ENCODE measurements at places on chromosomes 5 and 9.

DNA sequence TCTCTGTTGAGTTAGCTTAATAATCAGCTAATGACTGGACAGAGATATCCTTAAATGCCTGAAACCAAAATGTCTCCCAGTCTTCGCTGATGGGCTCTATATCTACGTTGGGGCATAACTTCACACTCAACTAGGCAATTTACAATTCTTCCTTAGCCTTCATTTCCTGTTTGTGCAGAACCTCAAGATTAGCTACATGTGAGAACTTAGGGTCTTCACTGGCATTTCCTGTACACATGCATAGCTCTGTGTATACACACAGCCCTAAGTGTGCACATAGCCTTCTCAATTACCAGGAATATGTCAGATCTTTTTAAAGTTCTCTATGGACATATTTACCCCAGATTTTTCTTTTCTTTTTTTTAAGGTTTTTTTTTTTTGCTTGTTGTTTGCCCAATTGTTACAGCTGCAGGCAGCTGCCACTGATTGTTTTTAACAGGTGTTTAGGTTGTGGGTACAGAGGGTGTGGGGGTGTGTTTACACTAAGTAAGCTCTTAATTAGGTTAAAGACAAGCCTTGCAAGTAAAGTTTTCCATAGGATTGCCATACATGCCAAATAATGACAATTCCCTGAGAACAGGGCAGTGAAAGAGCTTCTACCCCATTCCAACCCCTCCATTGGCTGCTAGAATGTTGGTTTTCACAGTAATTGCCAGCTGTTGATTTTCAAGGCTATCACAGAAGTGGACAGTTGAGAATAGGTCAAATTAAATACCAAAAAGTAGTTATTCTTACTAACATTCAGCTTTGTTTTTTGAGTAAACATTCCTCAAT is 441.0 kb downstream of the TLE4 start:
- peak; percentile 80 for DNase-seq

- DNase-seq: no peak
Measured at GRCh38 chr9:112093147-112093869, 81.8 kb downstream of the SUSD1 start.

DNA sequence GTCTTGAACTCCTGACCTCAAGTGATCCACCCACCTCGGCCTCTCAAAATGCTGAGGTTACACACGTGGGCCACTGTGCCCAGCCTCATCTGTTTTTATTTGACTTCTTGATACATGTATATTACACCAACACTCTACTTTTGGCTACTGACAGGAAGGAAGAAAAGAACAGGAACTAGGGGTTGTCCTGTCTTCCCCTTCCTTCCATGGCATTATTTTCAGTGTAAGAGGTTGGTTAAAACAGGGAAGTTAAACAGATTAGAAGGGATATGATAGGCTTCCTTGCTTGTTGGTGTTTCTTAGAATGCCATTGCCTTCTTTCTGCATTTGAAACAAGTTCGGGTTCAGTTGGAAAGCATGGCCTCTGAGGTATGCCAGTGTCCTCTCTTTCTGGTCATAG is 312.8 kb downstream of the NDUFS4 start:
- no peak for DNase-seq

GRCh38 chr9:134564431-134565170 is 77.0 kb upstream of the COL5A1 start:
- DNase-seq: peak; percentile 51

DNA sequence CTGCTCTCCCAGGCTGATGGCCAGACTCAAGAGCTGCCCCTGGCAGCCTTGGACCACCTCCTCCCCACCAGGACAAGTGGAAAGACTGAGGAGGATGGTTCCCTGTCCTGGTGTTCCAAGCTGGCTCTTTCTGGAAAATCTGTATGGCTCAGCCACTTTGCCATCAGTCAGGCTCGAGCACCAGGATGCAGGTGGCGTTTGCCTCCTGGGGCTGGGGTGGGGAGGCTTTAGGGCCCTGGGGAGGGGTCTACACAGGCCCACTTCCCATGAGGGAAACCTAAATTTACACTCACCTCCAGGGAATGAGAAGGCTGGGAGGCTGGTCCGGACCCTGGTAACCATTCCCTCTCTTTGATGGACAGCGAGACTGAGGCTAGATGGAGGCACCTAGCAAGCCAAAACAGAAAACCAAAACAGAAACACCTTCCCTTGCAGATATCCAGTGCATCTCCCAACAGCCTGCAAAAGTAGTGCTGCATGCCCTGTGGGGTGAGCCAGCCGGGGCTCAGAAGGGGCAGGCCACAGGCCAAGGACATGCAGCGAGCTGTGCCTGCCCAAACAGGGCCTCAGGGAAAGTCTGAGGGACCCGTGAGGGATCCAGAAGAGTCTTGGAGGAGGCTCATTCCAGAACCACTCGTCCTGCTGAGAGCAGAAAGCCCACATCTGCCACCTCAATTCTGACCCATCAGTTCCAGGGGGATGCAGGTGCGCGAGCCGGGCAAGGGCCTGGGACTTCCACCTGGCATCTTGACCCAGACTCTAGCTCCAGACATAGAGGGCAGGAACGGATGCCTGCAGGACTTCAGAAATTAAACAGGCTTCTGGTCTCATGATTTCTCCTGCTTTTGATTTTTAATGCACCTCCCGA is 5.4 kb upstream of the CSF2 start:
- DNase-seq: no peak

GRCh38 chr9:111805830-111806241 is 11.1 kb upstream of the SHOC1 start:
- no peak for DNase-seq

- DNase-seq: no peak
Measured at GRCh38 chr5:6788956-6789649, 75.9 kb downstream of the TENT4A start.

DNA sequence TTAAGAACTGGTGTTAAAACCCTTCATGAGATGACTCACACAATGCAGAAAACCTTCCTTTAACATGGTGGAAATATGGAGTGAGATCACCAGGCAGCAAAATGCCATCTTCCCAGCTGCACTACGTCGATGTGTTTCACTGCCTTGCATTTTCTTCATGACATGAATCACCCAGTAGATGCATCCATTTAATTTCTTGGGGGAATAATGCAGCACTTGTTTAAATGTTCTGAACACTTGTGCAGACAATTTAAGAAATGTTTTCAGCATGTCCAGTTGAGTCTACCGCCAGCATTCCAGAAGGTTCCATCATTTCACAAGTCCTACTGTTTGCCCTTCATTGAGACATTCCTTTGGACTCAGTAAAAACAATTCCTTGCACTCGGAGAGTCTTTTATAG is 81.6 kb downstream of the ADAMTS16 start:
- DNase-seq: peak; percentile 25

GRCh38 chr9:1100945-1101344 is 50.8 kb downstream of the DMRT2 start:
- DNase-seq: peak; percentile 81

- DNase-seq: no peak
Measured at GRCh38 chr5:105740242-105740641, 1930.5 kb downstream of the EFNA5 start.

- DNase-seq: no peak
Measured at GRCh38 chr9:3124001-3124400, 280.1 kb upstream of the PUM3 start.

GRCh38 chr5:39274398-39275085 is 55.2 kb upstream of the FYB1 start:
- DNase-seq: no peak

- no peak for DNase-seq
Measured at GRCh38 chr5:74116266-74116665, 490.3 kb downstream of the ARHGEF28 start.

DNA sequence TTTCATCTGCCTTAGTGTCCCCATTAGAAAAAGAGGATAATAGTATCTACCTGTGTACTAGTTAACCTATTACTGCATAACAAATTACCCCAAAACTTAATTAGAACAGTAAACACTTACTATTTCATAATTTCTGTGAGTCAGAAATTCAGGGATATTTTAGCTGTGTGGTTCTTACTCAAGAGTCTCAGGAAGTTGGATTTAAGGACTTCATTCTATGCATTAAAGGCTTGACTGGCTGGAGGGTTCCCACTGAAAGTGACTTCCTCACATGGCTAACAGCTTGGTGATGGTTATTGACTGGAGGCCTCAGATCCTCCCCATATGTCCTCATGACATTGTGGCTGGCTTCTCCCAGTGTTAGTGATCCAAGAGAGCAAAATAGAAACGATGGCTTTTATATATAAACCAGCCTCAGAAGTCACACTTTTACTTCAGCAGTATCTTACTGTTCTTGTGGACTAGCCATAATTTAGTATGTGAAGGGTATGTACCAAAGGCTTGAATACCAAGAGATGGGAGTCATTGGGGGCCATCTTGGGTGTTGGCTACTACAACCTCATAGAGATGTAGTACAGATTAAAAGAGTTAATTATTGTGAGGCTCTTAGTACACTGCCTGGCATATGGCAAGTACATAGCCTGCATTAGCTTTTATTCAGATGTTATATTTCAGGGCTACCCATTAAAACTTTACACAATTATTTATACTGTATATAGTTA is 9.9 kb downstream of the RAD23B start:
- DNase-seq: no peak

DNA sequence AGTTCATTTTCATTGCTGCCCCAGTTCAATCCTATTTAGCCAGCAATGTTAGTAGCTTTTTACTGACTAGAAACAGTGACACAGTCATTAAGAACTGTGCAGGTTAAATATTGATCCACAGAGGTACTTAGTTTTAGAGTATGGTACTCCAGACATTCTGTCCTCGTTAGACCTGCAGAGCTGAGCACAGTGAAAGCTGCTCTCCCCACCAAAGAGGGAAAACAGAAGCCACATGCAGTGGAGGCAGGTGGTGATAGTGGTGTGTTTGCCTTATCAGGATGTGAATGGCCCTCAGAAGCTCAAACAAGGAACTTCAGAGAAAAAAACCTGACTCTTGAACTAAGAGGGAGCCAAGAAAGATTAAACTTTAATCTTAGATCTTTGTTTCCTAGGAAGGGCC is 75.5 kb downstream of the UNC13B start:
- DNase-seq: no peak

DNA sequence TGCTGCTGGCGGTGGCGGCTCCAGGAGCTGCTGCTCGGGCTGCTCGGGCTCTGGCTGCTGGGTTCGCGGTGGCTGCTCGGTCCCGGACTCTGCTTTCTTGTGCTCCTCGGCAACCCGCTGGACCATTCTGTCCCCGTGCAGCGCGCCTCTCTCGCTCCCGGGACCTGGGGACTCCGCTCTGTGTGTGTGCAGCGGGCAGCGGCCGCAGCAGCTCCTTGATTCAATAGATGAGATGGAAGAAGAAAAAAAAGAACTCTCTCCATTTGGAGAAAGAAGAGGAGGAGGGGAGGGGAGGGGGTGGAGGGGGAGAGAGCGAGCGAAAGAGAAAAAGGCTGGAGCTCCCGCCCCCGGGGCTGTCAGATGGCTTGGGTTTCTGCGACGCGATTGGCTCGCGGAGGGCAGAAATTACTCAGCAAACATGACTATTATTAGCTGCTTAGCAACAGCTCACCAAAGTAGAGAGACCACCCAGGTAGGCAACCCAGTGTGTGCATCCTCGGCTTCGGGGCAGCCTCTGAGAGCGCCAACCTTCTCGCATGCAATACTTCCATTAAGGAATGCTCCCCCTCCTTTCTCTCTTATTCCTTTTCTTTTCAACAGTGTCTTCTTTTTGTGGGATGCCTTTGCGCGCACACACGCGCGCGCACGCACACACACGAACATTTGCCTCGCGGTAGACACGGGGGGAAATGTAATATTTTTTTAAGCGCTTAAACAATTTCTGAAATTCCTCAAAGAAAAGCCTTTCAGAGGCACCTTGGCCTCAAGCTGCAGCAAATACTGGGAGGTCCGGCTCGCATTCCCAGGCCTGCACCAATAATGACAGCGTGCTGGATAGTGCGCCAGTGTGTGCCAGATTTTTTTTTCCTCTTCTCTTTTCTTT is 7.6 kb downstream of the PTCH1 start:
- peak; percentile 99 for DNase-seq

DNA sequence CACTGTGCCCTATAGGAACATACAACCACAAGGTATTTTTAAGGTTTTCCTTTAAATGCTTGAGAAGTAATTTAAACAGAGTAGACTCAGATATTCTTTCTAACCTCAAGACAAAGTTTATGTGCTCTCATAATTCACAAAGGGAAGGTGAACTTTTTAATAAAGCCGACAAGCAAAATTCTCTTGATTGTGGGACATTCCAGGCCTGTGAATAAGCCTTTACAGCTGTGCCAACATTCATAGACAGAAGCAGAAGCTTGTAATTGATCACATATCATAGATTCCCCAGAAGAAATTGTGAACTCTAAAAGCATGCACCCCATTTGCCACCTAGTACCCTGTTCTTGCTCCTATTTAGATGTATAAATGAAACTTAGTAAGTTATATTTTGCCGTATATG is 1107.8 kb upstream of the SEMA6A start:
- no peak for DNase-seq

GRCh38 chr5:5384660-5385330 is 37.7 kb upstream of the ICE1 start:
- no peak for DNase-seq

DNA sequence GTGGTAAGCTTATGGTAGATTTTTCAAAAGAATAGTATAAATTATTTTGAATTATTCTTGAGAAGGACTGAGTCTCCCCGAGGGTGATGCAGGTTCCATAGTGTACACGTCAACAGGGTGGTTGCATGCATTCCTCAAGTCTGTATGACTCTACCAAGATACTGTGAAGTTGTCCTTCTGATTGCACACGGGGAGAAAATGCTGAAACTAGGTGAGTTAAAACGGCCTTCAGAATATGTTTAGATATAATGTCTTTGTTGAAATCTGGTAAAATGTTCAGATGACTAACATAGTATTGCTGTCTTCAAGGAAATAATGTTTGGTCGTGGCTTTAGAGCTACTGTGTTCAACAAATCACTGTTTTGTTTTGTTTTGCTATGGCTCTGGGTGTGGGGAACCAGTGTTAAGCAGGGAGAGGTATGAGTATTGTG is 22.4 kb upstream of the TNFAIP8 start:
- DNase-seq: no peak

GRCh38 chr9:127876026-127876763 is 1.3 kb downstream of the AK1 start:
- peak; percentile 92 for DNase-seq

- DNase-seq: peak; percentile 88
Measured at GRCh38 chr9:36136272-36136893, at the start of gene GLIPR2. TSS of gene GLIPR2 (plus strand) at chr9:36136733. CDS start at chr9:36136779, 46 bp downstream.

GRCh38 chr5:112226215-112226614 is 192.9 kb downstream of the EPB41L4A start:
- DNase-seq: no peak

GRCh38 chr9:134211811-134212485 is 47.6 kb upstream of the RNU6ATAC start:
- no peak for DNase-seq

DNA sequence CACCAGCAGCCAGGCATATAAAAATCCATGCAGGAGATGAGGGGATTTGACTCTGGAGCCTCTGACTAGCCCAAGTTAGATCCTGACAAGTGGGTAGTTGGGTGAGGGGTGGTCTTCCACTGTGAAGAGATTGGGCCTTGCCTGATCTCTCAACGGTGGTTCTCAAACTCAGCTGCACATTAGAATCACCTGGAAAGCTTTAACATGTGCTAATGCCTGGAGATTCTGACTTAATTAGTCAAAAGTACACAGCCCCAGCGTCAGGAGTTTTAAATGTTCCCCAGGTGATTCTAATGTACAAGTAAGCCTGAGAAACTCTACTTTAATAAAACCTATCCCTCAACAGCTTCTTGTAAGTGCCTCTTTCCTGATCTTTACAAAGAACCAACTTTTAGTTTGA is 57.5 kb downstream of the GCNT4 start:
- DNase-seq: no peak

GRCh38 chr5:114362977-114363761 is 1.3 kb downstream of the KCNN2 start:
- DNase-seq: peak; percentile 5
